Activated T-cell treated with anti-CD3 and anti-CD28 coated beads for 4 hours (primary cell): ENCODE measurements at places on chromosomes 16 and 17.

GRCh38 chr16:82464187-82464586 lies 162.6 kb upstream of the CDH13 start:
- no peak for DNase-seq

GRCh38 chr17:751269-752001 lies 629 bp downstream of the GEMIN4 start:
- peak; percentile 44 for DNase-seq

DNA sequence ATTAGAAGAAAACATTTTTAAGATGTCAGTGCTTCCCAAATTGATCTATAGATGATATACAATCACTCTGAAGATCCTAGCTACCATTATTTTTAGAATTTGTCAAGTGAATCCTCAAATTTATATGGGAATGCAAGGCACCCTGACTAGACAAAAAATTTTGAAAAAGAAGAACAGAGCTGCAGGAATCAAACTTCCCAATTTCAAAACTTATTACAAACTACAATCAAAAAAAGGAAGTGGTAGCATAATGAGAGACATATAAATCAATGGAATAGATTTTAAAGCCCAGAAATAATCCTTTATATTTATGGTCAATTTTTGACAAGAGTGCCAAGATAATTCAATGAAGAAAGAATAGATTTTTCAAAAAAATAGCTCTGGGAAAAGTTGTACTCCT lies 198.3 kb upstream of the KCNJ16 start:
- no peak for DNase-seq

GRCh38 chr16:89458551-89458950 lies 31.8 kb downstream of the ANKRD11 start:
- DNase-seq = no peak

DNA sequence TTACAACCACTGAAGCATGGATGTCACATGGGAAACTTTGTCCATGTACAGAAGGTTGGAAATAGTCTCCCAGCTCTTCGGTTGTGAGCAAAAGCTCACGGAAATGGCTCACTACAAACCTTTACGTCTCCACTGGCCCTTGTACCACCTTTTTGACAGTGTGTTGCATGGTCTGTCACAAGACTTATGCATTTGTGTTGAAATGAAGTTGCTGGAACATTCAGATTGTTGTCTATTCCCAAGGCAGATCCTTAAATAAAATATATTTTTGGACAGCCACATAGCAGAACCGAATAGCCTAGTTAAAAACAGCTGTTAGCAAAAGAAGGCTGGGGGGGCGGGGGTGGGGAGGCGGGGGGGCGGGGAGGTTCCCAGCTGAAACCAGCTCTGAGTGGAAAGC lies 39.2 kb downstream of the KNOP1 start:
- no peak for DNase-seq

GRCh38 chr17:34121311-34121710 lies 133.8 kb upstream of the CCL2 start:
- no peak for DNase-seq

- no peak for DNase-seq
These were observed 30.7 kb upstream of the MED9 start for GRCh38 chr17:17445925-17446665.

DNA sequence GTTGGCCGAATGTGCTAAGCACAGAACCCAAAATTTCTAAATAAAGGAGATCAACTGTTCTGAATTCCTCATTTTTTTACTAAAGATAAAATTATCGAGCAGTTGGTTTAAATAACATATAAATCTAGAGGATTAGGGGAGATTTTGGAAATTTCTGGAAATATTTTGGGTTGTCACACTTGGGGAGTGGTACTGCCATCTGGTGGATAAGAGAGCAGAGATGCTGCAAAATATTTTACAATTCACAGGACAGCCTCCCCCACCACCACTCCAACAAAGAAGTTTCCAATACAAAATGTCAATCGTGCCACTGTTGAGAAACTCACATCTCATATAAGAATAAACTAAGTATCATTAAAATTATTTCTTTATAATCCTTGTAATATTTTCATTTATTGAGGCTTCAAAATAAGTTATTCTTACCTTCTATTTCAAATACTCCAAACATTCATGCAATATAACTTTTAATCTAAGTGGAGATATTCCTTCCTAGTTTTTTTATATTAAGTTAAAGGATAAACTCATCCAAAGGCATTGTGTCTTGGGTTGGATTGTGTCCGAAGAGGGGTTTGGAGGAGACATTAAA lies 17.0 kb upstream of the ABCA8 start:
- no peak for DNase-seq

DNA sequence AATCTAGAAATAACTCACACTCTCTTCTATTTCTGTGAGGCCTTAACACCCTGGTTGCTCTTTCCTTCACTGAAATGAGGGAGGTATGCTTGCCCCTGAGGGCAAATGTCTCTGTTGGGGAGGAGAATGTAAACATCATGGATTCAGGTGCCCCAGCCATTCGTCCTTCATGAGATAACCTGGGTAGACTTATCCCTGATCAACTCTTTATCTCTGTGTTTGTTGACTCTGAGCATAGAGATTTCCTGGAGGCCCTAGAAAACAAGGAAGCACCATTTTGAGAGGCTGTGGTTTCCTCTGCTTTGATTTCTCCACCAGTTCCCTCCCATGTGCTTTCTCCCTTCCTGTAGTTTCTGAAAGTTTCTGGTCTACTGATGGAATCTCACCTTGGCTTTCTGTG lies 77.3 kb downstream of the PHKB start:
- DNase-seq = no peak

GRCh38 chr17:80212511-80212910 lies 7.6 kb downstream of the SGSH start:
- no peak for DNase-seq

DNA sequence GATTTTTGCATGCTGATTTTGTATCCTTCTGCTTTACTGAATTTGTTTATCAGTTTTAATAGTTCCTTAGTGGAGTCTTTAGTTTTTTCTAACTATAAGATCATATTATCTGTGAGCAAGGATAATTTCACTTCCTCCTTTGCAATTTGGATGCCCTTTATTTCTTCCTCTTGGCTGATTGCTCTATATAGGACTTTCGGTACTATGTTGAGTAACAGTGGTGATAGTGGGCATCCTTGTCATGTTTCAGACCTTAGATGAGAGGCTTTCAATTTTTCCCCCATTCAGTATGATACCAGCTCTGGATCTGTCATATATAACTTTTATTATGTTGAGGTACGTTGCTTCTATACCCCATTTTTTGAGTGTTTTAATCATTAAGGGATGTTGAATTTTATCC lies 224.5 kb upstream of the CNTNAP4 start:
- no peak for DNase-seq

- DNase-seq = no peak
These were observed 27.5 kb downstream of the TRPV2 start for GRCh38 chr17:16442594-16443510.

DNA sequence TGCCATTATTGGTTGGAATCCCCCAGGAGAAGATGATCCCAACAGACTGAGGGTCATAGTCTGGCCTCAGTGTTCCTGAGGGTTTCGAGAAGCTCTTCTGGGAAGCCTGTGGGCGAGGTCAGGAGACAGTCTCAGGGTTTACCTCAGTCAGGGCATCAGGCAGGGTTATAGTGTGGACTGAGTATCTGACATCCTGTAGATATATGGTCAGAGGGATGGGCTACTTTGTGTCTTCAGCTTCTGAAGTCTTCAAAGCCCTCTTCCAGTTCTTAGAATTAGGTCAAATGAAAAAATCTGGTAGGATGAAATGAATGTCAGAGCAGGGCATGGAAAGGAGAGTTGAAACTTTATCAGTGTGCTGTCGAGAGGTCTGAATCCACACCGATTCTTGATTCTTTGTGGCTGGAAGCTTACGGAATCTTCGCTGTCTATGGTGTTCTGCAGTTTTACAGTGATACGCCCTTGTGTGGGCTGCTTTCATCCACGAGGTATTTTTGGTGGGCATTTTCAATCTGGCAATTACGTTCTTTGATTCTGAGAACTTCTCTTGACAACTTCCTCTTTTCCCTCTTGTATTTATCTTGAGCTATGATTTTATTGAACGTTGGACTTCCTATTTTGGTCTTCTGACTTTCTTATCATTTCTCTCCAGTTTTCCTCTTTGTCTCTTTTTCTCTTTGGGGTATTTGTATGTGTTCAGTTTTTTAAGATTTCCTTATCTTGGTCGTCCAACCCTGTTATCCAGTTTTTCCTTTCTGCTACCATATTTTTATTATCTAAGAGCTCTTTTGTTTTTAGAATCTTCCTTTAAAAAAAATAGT lies 30.4 kb downstream of the BPTF start:
- DNase-seq = no peak

GRCh38 chr17:39663340-39663687 lies 1.8 kb upstream of the TCAP start:
- DNase-seq = no peak

- no peak for DNase-seq
These were observed 216.4 kb downstream of the GSG1L start for GRCh38 chr16:27847030-27847550.

- no peak for DNase-seq
These were observed 198.4 kb upstream of the SOX9 start for GRCh38 chr17:71922439-71922838.

GRCh38 chr17:81417049-81417878 lies 22.0 kb downstream of the BAHCC1 start:
- DNase-seq = no peak

GRCh38 chr16:11106726-11107125 lies 149.3 kb downstream of the SOCS1 start:
- DNase-seq = no peak

GRCh38 chr16:22660441-22661160 lies 149.9 kb downstream of the NPIPB5 start:
- no peak for DNase-seq

DNA sequence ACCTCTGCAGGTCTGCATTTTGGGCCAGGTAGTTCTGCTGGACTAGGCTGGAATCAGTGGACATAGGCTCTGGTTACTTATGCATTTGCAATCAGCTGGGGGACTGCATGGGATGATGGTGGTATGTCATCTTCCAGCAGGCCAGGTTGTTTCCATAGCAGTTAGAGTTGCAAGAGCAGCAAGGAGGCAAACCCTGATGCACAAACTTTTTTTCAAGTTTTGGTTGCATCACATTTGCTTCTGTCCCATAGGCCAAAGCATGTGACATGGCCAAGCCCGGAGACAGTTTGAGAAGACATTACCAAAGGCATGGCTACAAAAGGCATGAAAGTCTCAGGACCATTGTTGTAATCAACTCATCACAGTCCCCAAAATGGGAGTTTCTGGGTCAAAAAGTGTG lies 58.2 kb downstream of the PRKCB start:
- no peak for DNase-seq

DNA sequence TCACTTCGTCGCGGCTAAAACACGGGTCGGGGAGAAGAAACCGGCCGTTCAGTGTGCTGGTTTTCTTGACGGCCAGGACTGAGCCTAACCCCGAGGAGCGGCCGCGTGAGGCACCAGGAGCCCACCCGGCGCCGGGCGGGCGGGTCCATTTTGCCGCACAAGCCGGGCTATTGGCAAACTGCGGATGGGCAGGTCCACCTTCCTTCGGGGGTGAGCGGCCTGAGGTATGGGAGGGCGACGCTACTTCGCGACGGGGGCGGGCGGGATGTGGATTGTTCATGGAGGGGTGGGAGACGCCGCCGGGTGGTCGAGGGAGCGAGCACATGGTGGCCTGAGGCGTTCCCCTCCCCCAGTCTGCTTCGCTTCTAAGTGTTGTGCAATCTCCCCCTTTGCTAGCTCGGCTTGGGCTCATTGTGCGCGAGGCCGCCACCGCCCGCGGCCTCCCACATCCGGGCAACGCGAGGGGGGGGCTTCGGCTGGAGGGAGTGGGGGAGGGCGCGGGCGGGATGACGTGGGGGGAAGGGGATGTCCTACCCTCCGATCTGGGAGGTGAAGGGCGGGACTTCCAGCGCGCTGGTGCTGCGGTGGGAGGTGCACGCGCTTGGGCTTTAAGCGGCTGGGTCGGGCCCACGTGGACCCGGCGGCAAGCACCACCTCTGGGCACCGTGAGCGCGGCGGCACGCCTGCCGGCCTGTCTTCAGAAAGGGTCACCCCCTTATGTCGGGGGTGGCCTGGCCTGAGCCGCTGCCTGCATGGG lies 5.9 kb upstream of the CD68 start:
- DNase-seq = peak; percentile 87

DNA sequence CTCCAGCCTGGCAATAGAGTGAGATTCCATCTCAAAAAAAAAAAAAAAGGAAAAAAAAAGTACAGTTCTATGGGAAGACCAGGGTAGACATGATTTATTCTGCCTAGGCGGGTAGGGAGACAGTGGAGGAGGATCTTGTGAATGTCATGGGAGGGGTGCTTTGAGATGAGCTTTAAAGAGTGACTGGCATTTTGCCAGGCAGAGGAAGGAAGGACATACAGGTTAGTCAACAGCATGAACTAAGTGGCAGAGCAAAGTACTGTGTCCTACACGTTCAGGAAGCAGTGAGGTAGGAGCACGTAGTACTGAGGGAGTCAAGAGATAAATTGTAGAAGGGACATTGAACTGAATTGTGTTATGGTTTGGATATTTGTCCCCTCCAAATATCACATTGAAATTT lies 451.5 kb downstream of the TOX3 start:
- no peak for DNase-seq

- no peak for DNase-seq
These were observed 57.2 kb downstream of the RPGRIP1L start for GRCh38 chr16:53646506-53646905.

- no peak for DNase-seq
These were observed 10.9 kb downstream of the SLC7A6OS start for GRCh38 chr16:68299571-68300453.

DNA sequence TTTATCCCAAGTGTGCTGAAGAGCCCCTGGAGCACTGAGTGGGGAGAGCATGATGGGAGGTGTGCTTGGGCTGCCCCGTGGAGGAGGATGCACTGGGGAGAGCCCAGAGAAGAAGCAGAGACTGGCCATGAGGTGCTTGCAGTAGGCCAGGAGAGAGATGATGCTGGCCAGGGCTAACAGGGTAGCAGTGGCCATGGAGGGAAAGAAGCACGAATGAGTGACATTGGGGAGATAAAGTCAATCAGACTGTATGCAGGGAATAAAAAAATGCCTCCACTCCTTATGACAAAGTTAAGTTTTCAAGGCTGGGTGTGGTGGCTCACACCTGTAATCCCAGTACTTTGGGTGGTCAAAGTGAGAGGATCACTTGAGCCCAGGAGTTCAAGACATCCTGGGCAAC lies 5.4 kb upstream of the TMEM220 start:
- DNase-seq = no peak

DNA sequence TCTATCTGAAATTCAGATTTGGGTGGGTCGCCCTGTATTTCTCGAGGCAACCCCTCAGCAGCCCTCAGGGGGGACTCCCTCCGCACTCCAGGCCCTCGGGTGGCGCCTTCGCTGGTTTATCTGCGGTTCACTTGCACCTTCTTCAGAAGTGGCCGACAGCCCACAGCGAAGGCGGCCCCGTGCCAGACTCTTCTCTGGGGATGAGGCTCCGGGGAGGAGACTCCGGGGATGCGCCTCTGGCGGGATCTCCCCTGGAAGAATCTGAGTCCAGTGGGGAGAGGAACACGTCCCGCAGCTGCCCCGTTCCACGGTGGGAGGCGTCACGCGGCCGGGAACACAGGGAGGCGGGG lies 63.9 kb upstream of the DNAJA2 start:
- DNase-seq = peak; percentile 5
